Fibroblast of pulmonary artery (primary cell): ENCODE measurements at places on chromosomes 16 and 17.
A peak's percentile ranks its signal among the peaks of the same experiment; 100 is the strongest.

DNA sequence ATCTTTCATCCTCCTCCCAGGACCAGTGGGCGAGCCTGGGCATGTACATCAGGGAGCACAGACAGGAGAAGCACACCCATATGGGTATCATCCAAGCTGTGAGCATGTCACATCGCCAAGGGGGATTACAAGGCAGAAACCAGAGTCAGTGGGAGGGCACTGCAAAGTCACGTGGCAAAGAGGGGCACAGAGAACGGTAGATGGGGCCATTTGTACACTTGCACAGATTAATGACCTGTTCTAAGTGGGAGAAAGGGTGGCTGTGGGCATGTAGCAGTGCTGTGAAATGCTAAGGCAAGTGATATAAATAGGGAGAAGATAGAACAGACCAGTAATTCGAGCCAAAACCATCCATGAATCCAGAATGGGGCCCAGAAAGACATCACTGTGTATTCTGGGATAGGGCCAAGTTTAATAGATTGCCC lies 265.0 kb downstream of the CPPED1 start:
- no peak for DNase-seq

DNA sequence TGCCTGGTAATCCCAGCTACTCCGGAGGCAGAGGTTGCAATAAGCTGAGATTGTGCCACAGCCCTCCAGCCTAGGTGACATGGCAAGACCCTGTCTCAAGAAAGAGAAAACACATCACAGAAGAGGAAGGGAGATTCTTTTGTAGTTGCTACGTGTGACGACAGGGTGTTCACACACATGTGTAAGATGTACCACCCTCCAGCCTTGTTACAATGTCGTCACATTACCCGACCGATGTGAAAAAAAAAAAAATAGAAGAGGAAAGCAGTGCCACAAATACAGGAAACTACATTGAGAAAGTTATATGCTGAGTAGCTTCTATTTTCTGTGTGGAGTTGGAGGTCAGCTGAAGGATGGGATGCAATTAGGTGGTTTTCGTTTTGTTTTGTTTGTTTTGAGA lies 56.0 kb downstream of the CLUH start:
- no peak for DNase-seq

DNA sequence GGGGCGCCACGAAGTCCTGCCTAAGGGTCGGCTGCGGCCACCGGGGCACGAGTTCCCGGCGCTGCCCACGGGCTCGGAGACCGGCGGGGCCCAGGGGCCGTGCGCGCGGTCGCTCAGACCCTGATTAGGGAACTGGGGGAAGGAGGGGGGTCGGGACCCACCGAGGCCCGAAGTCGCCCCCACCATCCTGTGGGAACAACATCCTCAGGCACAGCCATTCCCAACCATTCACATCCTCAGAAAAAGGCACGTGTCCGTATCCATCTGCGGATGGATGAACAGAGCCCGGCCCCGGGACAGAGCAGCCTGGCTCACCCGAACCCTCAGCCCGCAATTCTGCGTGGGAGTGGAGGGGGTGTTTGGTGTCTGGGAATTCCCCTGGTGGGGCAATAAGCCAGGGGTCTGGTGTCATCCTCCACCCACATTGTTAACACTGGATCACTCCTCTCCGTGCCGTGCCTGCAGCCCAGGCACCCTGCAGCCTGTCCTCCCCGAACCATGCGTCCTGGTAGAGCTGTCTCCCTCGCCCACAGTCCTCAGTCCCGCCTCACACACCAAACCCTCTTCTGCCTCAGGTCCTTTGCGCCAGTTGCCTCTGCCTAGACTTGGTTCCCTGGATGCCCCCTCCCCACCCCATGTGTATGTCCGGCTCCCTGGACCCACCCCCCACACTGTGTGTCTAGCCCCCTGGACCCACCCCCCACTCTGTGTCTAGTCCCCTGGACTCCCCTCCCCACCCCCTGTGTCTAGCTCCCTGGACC lies 789 bp upstream of the CCDC57 start:
- peak; percentile 82 for DNase-seq

DNA sequence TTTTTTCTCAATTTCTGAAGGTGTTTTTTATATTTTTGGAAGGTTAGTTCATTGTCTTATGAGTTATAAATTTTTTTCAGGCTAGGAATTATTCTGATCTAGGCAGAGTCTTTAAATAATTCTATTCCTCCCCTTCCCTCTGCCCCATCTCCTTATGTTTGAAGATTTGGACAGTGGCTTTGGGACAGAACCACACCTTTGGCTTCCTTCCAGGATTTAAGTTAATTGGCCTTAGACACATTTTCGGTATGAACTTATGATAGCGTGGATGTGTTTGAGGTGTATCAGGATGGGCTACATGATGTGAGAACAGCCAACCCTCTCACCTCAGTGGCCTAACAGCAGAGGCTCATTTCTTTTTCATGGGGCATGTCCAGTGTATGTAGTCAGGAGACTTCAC lies 24.3 kb downstream of the EPN2 start:
- DNase-seq: no peak

DNA sequence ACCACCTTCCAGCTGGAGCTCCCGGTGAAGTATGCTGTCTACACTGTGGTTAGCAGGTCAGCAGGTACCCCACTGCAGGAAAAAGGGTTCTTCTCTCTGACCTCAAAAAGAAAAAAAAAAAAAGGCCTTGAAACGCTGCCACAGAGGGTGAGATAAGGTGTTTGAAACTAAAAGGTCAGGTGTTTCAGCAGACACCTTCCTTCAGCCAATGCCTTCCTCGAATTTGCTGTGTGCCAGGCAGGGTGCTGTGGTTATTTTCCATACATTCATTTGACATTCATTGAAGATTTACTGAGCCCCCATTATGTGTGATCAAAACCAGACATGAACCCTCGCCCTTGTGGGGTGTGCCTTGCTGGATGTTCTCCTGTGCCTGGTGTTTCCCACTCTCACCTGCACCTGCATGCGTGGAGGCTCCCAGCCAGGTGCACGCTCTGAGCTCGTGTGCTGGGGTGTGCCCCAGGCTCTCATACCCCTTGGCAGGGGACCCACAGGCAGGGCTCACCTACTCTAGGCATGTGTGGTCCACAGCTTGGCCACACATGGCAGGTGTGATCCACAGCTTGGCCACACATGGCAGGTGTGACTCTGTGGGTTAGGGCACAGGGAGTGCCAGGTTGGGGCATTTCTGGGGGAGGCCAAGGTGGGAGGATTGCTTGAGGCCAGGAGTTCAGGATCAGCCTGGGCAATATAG lies 15.8 kb upstream of the ITGAD start:
- DNase-seq: no peak

GRCh38 chr17:50647187-50647586 lies 12.5 kb downstream of the ABCC3 start:
- DNase-seq: no peak

DNA sequence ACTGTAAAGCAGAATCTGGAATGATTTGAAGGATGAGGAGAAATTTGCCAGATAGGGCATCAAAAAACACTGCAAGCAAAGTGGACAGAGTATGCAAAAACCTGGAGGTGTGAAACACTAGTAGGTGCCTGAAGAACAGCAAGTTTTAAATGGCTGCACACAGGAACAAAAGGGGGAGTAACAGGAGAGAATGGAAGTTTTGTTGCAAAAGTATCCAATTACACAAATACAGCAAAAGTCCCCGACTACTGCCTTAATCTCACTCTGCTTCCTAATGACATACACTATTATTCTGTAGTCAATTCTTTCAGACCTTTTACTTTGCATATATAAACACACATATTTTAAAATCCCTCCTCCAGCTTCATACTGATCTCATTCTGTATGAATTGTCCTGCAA lies 1.5 kb downstream of the HEATR6 start:
- DNase-seq: peak; percentile 24

DNA sequence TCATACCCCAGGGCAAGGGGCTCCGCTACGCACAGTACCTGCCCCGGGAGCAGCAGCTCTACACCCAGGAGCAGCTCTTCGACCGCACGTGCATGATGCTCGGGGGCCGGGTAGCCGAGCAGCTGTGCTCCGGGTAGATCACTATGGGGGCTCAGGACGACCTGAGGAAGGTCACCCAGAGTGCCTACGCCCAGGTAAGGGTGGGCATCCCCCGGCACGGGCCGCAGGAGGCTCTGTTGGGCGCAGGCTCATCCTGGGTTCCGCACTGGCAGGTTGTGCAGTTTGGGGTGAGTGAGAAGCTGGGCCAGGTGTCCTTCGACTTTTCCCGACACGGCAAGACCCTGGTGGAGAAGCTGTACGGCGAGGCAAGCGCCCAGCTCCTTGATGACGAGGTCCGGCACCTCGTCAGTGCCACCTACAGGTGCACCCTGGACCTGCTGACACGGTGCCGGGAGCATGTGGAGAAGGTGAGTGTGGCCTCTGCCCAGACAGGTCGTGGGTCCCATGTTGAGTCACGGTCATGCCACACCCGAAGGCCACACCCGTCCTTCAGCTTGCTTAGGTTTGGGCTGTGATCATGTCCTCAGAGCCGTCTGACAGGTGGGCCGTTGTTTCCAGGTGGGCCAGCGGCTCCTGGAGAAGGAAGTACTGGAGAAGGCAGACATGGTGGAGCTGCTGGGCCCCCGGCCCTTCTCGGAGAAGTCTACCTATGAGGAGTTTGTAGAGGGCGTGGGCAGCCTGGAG lies 19.3 kb downstream of the DBNDD1 start:
- no peak for DNase-seq

DNA sequence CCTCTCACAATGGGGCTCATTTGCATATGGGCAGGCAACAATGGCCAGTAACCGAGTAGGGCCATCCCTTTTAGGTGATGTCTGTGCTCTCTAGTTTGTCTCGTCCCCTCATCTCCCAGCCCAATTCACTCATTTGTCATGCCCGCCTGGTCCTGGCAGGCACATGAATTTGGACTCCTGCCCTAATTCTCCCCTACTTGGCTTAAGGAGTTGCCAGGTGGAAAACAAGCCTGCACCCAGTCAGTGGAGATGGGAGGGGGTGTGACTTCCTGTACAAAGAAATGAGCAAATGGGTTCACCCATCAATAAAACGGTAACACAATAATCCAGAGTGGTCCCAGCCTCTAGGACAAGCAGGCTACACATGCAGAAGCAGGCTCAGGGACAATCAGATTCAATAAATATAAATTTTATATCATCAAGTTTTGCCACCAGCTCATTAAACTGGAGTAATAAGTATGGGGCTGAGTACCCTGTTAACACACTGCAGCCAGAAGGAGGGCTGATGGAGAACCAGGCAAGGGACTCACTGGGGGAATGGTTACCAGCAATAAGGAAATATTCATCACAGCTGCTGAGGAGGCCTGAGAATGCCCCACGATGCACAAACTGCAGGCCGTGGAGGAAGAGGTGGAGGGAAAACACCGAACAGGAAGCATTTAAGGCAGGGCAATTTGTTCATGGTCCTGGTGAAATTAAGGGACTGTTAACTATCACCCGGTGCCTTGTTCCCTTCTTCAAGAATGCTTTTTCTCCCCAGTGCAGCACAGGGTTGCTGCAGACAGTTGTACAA lies 84.4 kb upstream of the GPRC5B start:
- DNase-seq: no peak

DNA sequence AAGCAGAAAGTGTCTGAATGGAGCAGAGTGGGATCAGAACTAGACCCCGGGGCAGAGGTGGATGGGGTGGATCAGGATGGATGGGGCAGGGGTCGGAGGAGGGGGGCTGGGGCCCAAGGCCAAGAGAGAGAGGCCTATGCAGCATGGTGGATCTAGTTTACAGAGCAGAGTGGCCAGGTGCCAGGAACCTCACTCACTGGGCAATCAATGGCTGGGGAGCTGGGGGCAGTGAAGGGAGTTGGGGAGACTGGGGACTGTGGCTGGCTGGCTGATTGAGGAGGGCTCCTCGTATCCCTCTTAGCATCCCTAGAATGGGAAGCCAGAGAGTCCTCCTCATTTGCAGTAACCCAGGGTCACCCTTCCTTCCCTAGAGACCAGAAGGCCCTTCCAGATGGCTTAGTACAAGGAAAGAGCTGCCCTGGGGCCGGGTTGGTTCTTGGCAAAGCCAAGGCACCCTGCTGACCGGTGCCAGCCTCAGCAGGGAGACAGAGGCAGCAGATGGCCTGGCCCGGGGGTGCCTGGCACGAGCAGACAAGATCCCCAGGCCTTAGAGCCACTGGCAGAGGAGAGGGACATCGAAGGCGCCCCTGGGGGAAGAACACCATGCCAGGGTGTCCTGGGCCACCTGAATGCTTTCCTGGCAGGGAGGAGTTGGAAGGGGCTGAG lies 36.8 kb downstream of the SRCIN1 start:
- DNase-seq: no peak

- peak; percentile 47 for DNase-seq
These were observed 477.4 kb downstream of the SLC39A11 start for GRCh38 chr17:72614871-72615626.

DNA sequence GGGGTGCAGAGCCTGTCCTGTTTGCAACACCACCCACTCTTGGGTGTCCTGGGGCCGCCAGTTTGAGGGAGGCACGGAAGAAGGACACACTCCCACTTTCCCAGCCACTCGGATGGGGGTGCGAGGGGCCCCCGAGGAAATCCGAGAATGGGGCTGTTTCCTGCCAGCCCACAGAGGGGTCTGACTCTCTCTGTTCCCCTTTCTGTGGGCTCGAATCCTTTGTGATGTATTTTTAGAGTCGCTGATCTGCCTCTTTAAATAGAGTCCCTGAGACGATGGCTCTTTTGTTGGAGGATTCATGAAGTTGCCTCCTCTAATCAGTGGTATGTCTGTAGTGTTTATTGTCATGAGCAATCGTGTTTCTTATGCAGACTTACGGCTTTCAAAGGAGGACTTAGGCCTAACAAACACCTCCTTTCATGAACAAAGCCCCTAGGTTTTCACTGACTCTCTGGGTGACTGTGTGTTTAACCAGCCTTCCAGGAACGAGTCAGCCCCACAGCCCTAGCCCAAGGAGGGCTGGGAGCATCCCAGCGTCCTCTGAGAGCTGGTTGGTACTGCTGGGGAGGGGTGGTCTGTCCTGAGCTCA lies 29.1 kb downstream of the CIBAR2 start:
- no peak for DNase-seq

GRCh38 chr17:74757502-74757901 lies 9.1 kb downstream of the NHERF1 start:
- DNase-seq: no peak

DNA sequence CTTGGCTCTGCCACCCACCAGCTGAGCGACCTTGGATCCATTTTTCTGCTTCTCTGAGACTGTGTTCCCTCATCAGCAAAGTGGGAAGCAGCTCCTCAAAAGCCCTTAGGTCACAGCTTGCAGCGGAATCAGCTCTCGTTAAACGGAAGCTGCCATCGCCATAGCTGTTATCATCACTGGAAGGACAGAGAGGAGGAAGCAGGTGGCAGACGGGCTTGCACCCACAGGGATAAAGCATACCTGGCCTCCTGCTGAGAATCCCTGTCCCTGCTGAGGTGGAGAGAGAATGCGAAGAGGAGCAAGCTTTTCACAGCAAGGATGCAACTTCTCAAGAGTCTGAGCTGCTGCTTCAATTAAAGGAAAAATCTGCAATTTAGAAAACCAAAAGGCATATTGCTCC lies 106.6 kb downstream of the CLEC16A start:
- DNase-seq: no peak

DNA sequence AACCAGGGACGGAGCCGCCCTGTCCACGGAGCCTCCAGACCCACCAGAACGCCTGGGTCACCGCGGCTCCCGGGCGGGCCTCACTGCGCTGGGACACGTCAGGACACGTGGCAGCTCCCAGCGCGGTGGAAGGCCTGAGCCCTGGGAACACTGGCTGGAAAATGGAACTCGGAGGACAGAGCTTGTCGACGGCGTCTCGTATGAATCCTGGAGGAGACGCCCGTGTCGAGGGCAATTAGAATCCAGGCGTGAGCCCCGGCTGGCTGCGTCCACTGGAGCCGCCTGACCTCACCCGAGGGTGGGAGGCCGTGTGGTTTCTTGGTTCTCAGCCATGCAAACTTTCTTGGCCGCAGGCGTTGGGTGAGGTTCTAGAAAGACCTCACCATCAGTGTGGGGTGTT lies 173.9 kb downstream of the LAT start:
- DNase-seq: no peak
